Transverse colon (tissue), 4 donors: ENCODE measurements at places on chromosomes 5 and 9.
A peak's percentile ranks its signal among the peaks of the same experiment; 100 is the strongest.

GRCh38 chr9:1870915-1871314 is 144.2 kb upstream of the SMARCA2 start:
- no peak for DNase-seq
- no peak overlapping the region for H3K27ac ChIP-seq
- no peaks in the 10 kb centered on the region for H3K27me3 ChIP-seq
- H3K4me1 ChIP-seq: no peaks in the 10 kb centered on the region
- no peak overlapping the region for H3K4me3 ChIP-seq

GRCh38 chr9:27184556-27185351 is 75.7 kb downstream of the TEK start:
- no peaks in the 10 kb centered on the region for H3K36me3 ChIP-seq
- no peak for DNase-seq

DNA sequence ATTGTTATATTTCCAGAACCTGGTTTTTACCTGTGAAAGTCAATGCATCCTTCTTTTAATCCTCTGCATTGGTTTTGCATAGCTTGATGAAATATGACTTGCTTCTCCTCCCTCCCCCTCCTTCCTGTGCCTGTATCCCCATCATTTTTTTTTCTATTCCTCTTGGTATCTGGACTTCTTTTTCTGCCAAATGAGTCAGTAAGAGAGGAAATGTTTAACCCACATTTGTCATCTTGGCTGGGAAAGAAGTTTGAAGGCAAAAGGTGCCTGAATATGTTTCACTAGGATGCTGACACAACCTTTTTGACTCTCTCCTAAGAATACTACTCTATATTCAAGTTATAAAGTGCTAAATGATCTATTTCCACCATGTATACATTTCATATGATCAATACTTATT is 35.5 kb upstream of the CDKN2B start:
- peaks cover 4% of the 10 kb centered on the region for H3K4me1 ChIP-seq
- no peaks in the 10 kb centered on the region for H3K36me3 ChIP-seq
- DNase-seq: no peak
- H3K27me3 ChIP-seq: no peaks in the 10 kb centered on the region

DNA sequence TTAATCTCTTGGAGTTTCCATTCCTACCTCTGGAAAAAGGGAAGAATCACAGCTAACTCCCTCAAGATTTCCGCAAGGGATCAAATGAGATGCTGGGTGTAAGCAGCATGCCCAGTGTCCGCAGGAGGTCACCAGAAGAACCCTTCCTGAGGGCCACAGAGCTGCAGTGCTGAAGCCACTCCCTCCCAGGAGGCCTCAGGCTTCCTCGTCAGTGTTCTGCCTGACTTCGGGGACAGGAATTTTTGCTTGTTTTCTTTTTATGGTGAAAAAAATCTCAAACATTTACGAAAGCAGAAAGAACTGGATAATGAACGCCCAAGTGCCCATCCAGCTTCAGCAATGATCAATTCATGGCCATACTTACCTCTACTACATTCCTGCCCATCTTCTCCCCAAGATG is 183.0 kb downstream of the CDK5RAP2 start:
- H3K4me3 ChIP-seq: no peak overlapping the region
- H3K27ac ChIP-seq: no peak overlapping the region
- no peaks in the 10 kb centered on the region for H3K36me3 ChIP-seq
- no peaks in the 10 kb centered on the region for H3K27me3 ChIP-seq
- H3K4me1 ChIP-seq: no peaks in the 10 kb centered on the region

GRCh38 chr5:157271740-157272271 is 5.9 kb downstream of the CYFIP2 start:
- no peaks in the 10 kb centered on the region for H3K36me3 ChIP-seq
- DNase-seq: peak; percentile 71
- no peak overlapping the region for H3K4me3 ChIP-seq
- no peaks in the 10 kb centered on the region for H3K27me3 ChIP-seq
- H3K27ac ChIP-seq: peak overlapping the region; percentile 67

GRCh38 chr9:114172981-114173833 is 17.9 kb downstream of the COL27A1 start:
- no peak overlapping the region for H3K4me3 ChIP-seq
- H3K4me1 ChIP-seq: peaks cover 25% of the 10 kb centered on the region
- H3K27me3 ChIP-seq: no peaks in the 10 kb centered on the region
- no peak for DNase-seq

DNA sequence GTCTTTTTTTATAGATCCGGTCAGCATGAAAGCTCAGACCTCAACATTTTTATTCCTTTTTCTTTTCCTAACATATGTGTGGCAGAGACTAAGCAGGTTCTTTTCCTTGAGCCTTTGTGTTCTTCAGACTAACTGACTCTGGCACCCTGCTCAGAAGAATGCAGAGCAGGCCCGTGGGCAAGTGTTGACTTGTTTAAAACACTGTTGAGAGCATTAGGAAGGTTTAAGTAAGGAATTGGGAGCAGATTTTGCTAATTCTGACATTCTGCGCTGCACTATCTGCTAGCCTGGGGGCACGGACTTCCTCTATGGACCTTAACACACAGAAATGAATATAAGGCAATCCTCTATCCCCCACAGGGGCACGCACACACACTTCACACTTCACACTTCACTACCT is 182.5 kb upstream of the PIK3R1 start:
- H3K27ac ChIP-seq: no peak overlapping the region
- peaks cover 14% of the 10 kb centered on the region for H3K4me1 ChIP-seq
- H3K36me3 ChIP-seq: no peaks in the 10 kb centered on the region
- H3K27me3 ChIP-seq: no peaks in the 10 kb centered on the region
- no peak for DNase-seq
